ENCODE measurements at places on chromosomes 3 and 15. TPM values are rescaled to one million over a fixed set of nuclear protein-coding genes. Genes with fewer than 3 reads are reported as not detected.

TIGIT gene
- 0.21 TPM for total RNA-seq

AP3B2 gene
- not detected for total RNA-seq

DNA sequence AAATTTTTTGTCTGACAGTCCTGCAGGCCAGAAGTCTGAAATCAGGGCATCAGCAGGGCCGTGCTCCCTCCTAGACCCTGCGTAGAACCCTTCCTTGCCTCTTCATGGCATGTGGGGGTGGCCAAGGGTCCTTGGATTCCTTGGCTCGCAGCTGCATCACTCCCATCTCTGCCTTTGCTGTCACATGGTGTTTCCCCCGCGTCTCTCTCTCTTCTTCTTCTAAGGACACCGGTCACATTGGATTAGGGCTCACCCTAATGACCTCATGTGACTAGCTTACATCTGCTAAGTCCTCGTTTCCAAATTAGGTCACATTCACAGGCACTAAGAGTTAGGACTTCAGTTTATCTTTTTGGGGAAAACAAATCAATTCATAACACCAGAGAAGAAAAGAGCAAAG lies 12.0 kb downstream of the SLCO3A1 start:
- no peaks in the 10 kb centered on the region for H3K27me3 ChIP-seq
- peaks cover 57% of the 10 kb centered on the region for H3K4me1 ChIP-seq
- no peak for DNase-seq

DNA sequence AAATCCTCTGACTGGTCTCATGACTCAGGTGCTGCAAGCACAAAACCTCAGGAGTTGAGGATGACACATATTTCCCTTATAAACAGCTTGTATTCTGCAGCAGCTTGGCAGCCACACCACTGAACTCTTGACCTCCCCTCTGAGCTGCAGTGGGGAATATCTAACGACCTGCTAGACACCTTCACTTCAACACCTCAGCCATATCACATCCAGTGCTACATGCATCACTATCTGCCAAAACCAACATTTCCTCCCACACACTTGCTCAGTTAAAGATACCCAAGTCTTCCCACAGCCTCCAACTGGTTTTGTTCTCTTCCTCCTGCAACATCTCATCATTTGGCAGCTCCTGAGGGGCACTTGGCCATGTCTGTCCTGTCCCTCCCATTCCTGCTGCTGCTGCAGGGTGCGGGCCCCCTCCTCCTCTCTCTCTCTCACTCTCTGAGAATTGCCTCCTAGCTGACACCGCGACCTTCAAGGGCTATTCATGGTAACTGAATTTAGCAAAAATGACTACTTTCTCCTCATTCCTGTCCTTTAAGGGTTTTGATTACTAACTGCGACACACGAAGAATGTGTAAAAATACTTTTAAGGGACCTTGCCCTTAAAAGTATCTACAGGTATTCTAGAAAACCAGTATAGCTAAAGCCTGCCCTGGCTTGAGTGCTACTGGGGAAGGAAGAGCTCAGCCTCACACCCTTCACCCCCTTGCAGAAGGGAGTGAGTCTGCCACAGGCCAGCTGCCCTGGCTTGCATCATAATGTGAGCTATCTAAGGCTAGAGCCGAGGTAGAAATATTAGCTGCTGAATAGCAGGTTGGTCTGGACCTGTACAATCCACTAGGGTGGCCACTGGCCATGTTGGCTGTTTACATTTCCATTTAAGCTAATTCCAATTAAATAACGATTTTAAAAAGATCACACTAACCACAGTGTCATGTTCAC lies 5.0 kb upstream of the CCR9 start:
- no peak overlapping the region for H3K4me3 ChIP-seq
- no peaks in the 10 kb centered on the region for H3K27me3 ChIP-seq
- no peak overlapping the region for H3K27ac ChIP-seq

- DNase-seq, result no peak
- H3K4me1 ChIP-seq, result peaks cover 24% of the 10 kb centered on the region
- H3K27me3 ChIP-seq, result no peaks in the 10 kb centered on the region
- no peak overlapping the region for H3K4me3 ChIP-seq
- no peaks in the 10 kb centered on the region for H3K36me3 ChIP-seq
These were observed 7.4 kb downstream of the TRANK1 start for GRCh38 chr3:36937492-36937891.

GRCh38 chr3:82240322-82240721 lies 478.9 kb upstream of the GBE1 start:
- H3K4me3 ChIP-seq, result no peak overlapping the region
- no peaks in the 10 kb centered on the region for H3K4me1 ChIP-seq
- H3K27ac ChIP-seq, result no peak overlapping the region

All from thoracic aorta (tissue), 2 donors.